IMR-90 (cell line): ENCODE measurements at places on chromosomes 3 and 15. TPM values are rescaled to one million over a fixed set of nuclear protein-coding genes. Genes with fewer than 3 reads are reported as not detected.

CHRNA7 gene
- 0.07 and 0.10 TPM in 2 replicates for polyA plus RNA-seq

HCLS1 gene
- 0.67 and 1.1 TPM in 2 replicates for polyA plus RNA-seq

RETNLB gene
- not detected in 2 replicates for polyA plus RNA-seq

PBRM1 gene
- polyA plus RNA-seq, result 16.5 and 16.6 TPM in 2 replicates

FGF12 gene
- polyA plus RNA-seq, result not detected in 2 replicates

PGBD4 gene
- polyA plus RNA-seq, result 0.75 and 0.89 TPM in 2 replicates

DGKG gene
- 1.2 and 1.8 TPM in 2 replicates for polyA plus RNA-seq

CHRD gene
- 0.09 TPM in 2 replicates for polyA plus RNA-seq

KNG1 gene
- polyA plus RNA-seq, result not detected in 2 replicates

TUSC7 gene
- not detected in 2 replicates for polyA plus RNA-seq

MOBP gene
- not detected in 2 replicates for polyA plus RNA-seq

NAA80 gene
- 14.2 and 14.4 TPM in 2 replicates for polyA plus RNA-seq

RBP2 gene
- not detected in 2 replicates for polyA plus RNA-seq

RLBP1 gene
- not detected in 2 replicates for polyA plus RNA-seq

UQCC5 gene
- polyA plus RNA-seq, result 14.4 and 16.9 TPM in 2 replicates

CCDC80 gene
- polyA plus RNA-seq, result 356 and 418 TPM in 2 replicates

FBLN2 gene
- polyA plus RNA-seq, result 60.8 and 66.9 TPM in 2 replicates

DTX3L gene
- 3.0 and 4.1 TPM in 2 replicates for polyA plus RNA-seq

ADGRG7 gene
- not detected in 2 replicates for polyA plus RNA-seq

VPS13C gene
- polyA plus RNA-seq, result 4.5 and 8.1 TPM in 2 replicates

GOLGA6A gene
- not detected in 2 replicates for polyA plus RNA-seq

SCAANT1 gene
- polyA plus RNA-seq, result not detected in 2 replicates

SCN11A gene
- polyA plus RNA-seq, result 0.02 TPM in 1 of 2 replicates, not detected in the other

MCTP2 gene
- polyA plus RNA-seq, result 5.1 and 6.6 TPM in 2 replicates

C15orf61 gene
- polyA plus RNA-seq, result 2.5 TPM in 2 replicates

ISLR2 gene
- not detected in 2 replicates for polyA plus RNA-seq

CYP1A2 gene
- polyA plus RNA-seq, result not detected in 2 replicates

CCR3 gene
- not detected in 2 replicates for polyA plus RNA-seq

CNBP gene
- 186 and 217 TPM in 2 replicates for polyA plus RNA-seq

JAGN1 gene
- polyA plus RNA-seq, result 30.3 and 32.7 TPM in 2 replicates

TRPC1 gene
- polyA plus RNA-seq, result 5.7 and 7.2 TPM in 2 replicates

MYH15 gene
- polyA plus RNA-seq, result 0.09 and 0.10 TPM in 2 replicates

IL17RB gene
- polyA plus RNA-seq, result 0.09 TPM in 1 of 2 replicates, not detected in the other

CATSPER2 gene
- 0.41 and 0.85 TPM in 2 replicates for polyA plus RNA-seq

LMAN1L gene
- not detected in 2 replicates for polyA plus RNA-seq

IL5RA gene
- not detected in 2 replicates for polyA plus RNA-seq

GOLGA6B gene
- not detected in 2 replicates for polyA plus RNA-seq

EFHB gene
- 0.30 and 1.0 TPM in 2 replicates for polyA plus RNA-seq

TRANK1 gene
- polyA plus RNA-seq, result 5.1 and 7.9 TPM in 2 replicates

SUCNR1 gene
- polyA plus RNA-seq, result not detected in 2 replicates

PATL2 gene
- polyA plus RNA-seq, result 0.10 and 0.14 TPM in 2 replicates

TMEM212 gene
- polyA plus RNA-seq, result not detected in 2 replicates

SLC38A3 gene
- 0.12 and 0.36 TPM in 2 replicates for polyA plus RNA-seq

MESD gene
- 14.0 and 14.7 TPM in 2 replicates for polyA plus RNA-seq

CPEB1 gene
- 7.8 and 8.9 TPM in 2 replicates for polyA plus RNA-seq

SERINC4 gene
- 0.09 TPM in 1 of 2 replicates, not detected in the other for polyA plus RNA-seq

ACP3 gene
- polyA plus RNA-seq, result 0.36 and 0.53 TPM in 2 replicates

USP19 gene
- 39.7 and 44.0 TPM in 2 replicates for polyA plus RNA-seq

HHLA2 gene
- not detected in 2 replicates for polyA plus RNA-seq
